ENCODE measurements at places on chromosomes 5 and 9.

GRCh38 chr9:111253742-111254437 lies 76.1 kb downstream of the OR2K2 start:
- no peak for DNase-seq

GRCh38 chr5:166370928-166371690 lies 1920.3 kb upstream of the WWC1 start:
- no peak for DNase-seq

GRCh38 chr9:132068605-132069004 lies 11.1 kb downstream of the MED27 start:
- DNase-seq, result no peak

DNA sequence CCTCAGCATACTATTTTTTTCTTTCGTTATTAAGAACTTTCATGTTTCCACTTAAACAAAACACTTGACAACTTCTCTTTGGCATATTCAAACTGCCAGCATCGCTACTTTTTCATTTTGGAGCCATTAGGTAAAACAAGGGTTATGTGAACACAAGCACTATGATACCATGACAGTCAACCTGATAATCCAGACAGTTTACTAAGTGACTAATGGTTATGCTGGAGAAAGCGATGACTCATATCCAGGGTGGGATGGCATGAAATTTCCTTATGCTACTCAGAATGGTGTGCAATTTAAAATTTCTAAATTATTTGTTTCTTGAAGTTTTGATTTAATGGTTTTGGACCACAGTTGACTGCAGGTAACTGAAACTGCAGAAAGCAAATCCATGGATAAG lies 29.9 kb upstream of the PRSS3 start:
- DNase-seq, result no peak

- no peak for DNase-seq
These were observed 8.6 kb downstream of the SLC45A2 start for GRCh38 chr5:33975852-33976251.

Measured in GM12892 (cell line).